ENCODE measurements at places on chromosomes 1 and 21. TPM values are rescaled to one million over a fixed set of nuclear protein-coding genes. Genes with fewer than 3 reads are reported as not detected.

The PIK3R3 gene
- polyA plus RNA-seq: 20.1 TPM

The LCA5L gene
- polyA plus RNA-seq: 3.0 TPM

The CCDC30 gene
- polyA plus RNA-seq: 5.0 TPM

The KRTAP11-1 gene
- polyA plus RNA-seq: not detected

The TRMT1L gene
- polyA plus RNA-seq: 5.8 TPM

The FCMR gene
- polyA plus RNA-seq: 13.3 TPM

The GFI1 gene
- 0.59 TPM for polyA plus RNA-seq

The LRRC3 gene
- 1.4 TPM for polyA plus RNA-seq

The PLPP3 gene
- 110 TPM for polyA plus RNA-seq

The CITED4 gene
- 4.7 TPM for polyA plus RNA-seq

The CD2 gene
- polyA plus RNA-seq: 5.2 TPM

DNA sequence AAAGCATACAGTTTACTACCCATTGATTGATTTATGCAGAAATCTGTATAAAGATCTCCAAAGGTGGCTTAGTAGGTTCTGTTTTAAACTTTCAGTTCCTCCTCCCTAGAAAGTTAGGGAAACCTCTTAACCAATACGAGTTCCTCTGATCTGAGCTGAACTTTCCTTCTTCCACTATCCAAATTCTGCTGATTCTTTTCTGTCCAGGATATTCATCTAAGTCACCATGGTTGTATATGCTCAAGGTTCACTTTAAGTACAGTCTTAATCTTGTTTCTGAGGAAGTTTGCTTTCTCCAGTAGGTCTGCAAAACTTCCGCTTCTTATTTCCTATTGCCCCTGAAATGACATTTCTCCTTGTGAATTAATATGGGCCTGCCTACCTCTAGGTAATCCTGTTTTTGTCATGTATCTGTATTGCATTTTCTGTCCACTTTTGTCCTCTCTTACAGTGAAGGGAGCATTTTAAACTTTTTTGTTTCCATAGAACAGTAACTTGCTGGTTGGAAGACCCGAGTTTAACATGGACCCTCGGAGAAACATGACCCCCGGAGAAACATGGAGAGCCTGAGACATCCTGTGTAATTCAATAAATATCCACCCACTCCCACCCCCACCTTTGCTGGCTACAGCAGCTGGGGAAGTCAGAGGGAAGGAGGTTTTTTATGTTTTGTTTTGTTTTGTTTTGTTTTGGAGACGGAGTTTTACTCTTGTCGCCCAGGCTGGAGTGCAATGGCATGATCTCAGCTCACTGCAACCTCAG, 16.7 kb upstream of the TUT4 start:
- DNase-seq: peak; percentile 38

DNA sequence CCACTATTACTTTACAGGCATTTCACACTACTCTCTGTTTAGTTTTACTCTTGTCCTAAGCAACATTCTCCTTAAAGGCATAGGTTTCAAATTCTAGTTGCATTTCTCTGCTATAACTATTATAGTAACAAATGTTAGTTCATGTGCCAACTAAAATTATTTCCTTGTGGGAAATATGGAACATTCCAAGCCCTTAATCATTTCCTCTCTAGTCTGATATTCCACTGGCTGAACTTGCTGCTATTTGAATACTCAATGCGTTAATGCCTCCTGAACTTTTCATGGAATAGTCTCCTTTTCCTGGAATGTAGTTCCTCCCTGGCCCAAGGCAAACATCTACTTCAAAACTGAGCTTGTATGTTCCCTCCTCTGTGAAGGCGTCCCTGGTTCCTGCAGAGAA, 19.3 kb upstream of the TBX19 start:
- DNase-seq: no peak

DNA sequence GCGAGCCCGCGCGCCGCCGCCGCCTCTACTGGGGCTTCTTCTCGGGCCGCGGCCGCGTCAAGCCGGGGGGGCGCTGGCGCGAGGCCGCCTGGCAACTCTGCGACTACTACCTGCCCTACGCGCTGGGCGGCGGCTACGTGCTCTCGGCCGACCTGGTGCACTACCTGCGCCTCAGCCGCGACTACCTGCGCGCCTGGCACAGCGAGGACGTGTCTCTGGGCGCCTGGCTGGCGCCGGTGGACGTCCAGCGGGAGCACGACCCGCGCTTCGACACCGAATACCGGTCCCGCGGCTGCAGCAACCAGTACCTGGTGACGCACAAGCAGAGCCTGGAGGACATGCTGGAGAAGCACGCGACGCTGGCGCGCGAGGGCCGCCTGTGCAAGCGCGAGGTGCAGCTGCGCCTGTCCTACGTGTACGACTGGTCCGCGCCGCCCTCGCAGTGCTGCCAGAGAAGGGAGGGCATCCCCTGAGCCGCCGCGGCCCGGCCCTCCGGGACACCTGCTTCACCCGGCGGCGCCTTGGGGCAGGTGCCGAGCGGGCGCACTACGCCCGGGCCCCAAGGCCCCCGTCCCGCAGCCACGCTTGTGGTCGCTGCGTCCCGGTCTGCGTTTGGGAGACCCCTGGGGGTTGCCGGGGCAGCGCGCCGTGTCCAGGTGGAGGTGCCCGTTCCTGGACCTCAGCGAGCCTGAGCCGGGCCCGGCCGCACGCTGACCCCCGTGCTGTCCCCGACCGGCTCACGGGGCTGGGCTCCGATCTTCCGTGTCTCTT, 944 bp downstream of the B3GALT6 start:
- DNase-seq: no peak

- DNase-seq: no peak
Measured at GRCh38 chr1:184947497-184948256, 26.6 kb downstream of the NIBAN1 start.

- DNase-seq: no peak
Measured at GRCh38 chr1:157103268-157103667, 3.7 kb upstream of the ETV3L start.

GRCh38 chr1:11752359-11753088, 9.5 kb upstream of the C1orf167 start:
- no peak for DNase-seq

DNA sequence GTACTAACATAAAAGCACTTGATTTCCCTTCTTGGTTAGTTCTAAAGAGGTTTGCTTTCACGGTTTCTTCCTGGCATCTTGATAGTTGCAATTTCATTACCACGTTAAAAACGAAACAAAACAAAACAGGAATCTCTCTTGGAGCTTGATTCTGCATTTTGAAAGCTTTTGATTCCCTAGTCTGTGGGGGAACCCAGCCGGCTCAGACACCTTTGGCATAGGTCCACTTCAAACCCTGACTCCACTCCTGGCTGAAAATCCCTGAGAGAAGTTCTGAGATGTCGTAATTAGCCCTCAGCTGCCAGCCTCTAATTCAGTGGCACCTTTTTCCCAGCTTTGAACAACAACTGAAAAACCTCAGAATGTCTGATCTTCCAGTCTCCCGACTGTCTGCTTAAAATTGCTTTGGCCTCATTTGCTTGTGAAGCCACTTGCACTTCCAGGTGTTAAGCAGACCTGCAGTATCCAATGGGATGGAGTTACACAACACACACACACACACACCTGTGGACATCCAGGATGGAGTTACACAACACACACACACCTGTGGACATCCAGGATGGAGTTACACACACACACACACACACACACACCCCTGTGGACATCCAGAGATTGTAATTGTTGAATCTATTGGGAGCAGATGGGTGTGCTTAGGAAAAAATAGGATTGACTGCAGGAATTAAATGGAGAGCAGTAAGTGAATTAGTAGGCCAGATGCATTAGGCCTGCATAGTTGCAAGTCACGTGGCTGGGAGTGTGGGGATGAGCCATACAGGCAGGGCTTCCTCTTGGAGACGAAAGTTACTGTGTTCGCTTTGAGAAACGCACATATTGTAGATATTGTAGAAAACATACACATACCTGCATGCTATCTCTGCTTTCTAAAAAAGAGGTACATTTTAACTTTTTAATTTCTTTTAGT, 285.6 kb upstream of the FMN2 start:
- no peak for DNase-seq

- DNase-seq: no peak
Measured at GRCh38 chr1:159941591-159942560, 3.5 kb downstream of the IGSF9 start.

DNA sequence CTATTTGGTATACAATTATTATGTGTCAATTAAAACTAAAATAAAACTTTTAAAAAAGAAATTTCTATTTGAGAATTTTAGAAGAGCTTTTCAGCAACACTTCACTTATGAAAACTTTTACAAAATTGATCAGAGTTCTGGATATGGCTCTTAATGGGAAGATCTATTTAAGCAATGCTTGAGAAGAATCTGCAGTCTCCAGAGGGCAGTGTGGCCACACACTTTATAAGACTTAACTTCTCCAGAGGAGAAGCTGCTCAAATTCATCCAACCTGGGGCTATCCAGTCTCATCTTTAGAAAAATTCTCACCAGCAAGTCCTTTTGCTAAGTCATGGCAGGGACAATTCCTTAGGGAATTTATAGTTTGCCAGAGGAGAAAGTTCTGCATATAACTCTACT, 25.2 kb upstream of the AGO1 start:
- peak; percentile 28 for DNase-seq
